ENCODE measurements at places on chromosomes 2 and 18.

GRCh38 chr18:2171840-2172625 is 399.3 kb downstream of the METTL4 start:
- DNase-seq, result no peak

DNA sequence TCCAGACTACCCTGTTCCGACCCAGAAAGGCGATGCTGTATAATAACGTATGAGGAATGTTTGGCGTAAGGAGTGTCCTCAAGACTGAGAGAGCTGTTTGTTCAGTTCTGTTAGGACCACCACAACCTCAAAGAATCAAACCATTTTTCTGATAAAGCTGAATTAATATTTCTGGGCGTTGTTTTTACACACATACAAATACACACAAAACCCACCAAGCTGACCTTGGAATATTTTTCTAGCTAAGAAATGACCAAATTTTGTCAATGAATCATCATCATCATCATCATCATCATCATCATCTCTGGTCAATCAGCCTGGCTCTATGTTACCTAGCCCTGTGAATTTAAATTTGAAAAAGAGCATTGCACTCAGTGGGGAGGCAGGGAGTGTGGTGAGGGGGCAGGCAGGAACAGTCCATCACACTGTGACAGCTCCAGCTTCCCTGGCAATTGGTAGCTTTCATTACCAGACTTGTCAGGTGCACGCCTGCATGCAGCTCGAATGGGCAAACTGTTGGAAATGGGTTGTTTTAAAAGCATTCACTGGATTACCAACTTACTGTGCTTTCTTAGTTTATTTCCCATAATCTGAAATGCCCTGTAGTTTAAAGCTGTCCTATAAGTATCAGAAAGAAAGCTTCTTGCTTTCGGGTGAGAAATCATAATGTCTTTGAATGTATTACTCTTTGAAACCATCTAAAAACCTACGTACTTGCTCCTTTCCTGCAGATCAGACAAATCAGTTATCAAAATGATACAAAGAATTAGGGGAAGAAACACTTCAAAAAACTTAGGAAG is 6.9 kb upstream of the POU3F3 start:
- no peak for DNase-seq

DNA sequence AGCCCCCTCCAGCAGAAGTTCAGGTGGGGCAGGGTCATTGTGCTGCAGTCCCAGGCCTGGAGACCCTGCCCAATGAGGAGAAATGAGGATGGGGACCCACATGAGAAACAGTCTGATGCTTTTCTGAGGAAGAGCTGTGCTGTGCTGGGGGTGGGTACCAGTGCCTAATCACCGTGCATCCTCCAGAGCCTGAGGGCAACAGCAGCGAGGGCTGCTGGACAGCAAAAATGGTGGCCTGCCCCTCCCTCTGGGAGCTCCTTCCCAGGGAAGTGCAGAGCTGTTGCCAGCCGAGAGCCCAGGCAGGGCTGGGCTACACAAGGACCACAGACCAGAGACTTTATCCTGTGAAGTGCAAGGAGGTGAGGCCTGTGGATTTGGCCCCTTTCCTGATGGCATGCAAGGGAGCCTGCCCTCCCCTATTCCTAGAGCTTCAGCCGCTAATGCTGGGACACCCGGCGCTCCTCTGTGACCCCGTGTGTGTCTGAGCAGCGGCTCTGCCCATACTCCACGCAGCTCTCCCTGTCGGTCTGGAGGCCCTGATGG is 134.8 kb downstream of the DSEL start:
- no peak for DNase-seq

DNA sequence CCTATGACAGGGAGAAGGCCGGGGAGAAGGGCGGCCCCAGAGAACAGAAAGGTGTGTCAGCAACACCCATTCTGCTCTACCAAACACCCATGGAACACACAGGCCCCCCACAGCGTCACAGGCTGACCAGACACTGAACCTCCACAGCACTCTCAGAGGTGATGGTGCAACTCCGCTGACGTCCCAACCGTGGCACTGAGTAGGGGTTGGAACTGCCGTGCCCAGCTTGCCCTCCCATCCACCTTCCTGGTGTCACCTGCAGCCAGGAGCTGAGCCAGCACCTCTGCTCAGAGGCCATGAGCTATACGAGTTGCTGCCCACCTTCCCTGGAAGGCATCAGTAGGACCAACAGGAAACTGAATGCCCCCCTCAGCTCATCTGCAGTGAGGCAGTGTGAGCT is 412.9 kb upstream of the SALL3 start:
- DNase-seq, result no peak

GRCh38 chr2:160257743-160258491 is 57.8 kb upstream of the ITGB6 start:
- no peak for DNase-seq

DNA sequence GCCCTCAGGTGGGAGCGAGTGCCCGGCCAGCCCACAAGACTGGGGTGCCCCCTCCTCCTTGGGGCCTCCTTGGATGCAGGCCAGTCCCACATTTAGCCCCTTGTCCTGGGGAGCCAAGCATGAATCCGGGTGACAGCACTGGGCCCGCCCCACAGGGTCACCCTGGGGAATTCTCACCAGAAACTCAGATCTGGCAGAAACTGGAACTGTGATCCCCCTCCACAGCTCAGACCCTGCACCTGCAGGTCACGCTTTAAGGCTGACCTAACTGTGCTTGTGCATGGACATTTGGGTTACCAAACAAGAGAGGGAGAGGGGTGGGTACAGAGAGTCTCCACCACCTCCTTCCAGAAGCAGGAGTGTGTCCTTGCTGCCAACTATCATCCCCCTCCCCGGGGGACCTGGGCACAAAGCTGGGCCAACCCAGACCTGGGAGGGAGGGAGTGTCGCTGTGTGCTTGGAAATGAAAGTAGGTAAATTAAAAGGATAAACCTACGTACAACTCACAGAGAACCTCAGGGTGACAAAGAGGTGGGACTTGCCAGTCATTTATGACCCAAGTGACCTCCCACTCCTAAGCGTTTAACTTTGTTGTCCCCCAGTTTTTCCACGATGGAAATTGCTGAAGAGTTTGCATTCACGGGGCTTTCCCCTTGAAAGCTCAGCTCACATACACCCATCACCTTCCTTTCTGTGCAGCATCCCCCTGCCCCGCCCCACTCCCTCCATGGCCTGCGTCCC is 9.1 kb downstream of the ITM2C start:
- DNase-seq, result no peak

DNA sequence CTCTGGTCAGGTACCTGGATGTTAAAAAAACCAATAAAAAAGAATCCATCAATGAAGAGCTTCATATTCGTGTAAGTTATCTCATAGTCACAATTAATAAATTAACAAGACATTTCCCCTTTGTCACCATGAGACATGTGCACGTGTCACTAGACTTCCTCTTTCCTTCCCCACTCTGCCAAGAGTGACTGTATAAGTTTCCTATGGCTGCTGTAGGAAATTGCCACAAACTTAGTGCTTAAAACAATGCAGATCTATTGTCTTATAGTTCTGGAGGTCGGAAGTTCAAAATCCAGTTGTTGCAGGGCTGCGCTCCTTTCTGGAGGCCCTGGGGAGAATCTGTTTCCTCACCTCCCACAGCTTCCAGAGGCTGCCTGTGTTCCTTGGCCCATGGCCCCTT is 35.8 kb downstream of the SLC9A4 start:
- no peak for DNase-seq

All from cortex of kidney (tissue), 1 donor.